ENCODE measurements at places on chromosomes 6 and 20. TPM values are rescaled to one million over a fixed set of nuclear protein-coding genes. Genes with fewer than 3 reads are reported as not detected.

- no peak for DNase-seq
- no peaks in the 10 kb centered on the region for H3K36me3 ChIP-seq
- H3K4me3 ChIP-seq = no peak overlapping the region
- H3K27ac ChIP-seq = no peak overlapping the region
- H3K27me3 ChIP-seq = no peaks in the 10 kb centered on the region
Measured at GRCh38 chr6:100065348-100065747, 71.3 kb upstream of the MCHR2 start.

- no peak overlapping the region for H3K27ac ChIP-seq
- peaks cover 21% of the 10 kb centered on the region for H3K27me3 ChIP-seq
- H3K36me3 ChIP-seq = no peaks in the 10 kb centered on the region
- DNase-seq = peak; percentile 81
Measured at GRCh38 chr20:41738604-41739206, 120.5 kb upstream of the CHD6 start.

- H3K4me3 ChIP-seq = no peak overlapping the region
- no peak overlapping the region for H3K27ac ChIP-seq
- H3K36me3 ChIP-seq = peaks cover 17% of the 10 kb centered on the region
- H3K27me3 ChIP-seq = no peaks in the 10 kb centered on the region
- DNase-seq = no peak
Measured at GRCh38 chr6:21596949-21597682, 3.6 kb downstream of the SOX4 start.

GRCh38 chr6:91166271-91167046 lies 579.6 kb upstream of the MAP3K7 start:
- H3K4me1 ChIP-seq = no peaks in the 10 kb centered on the region
- H3K27ac ChIP-seq = no peak overlapping the region
- no peaks in the 10 kb centered on the region for H3K27me3 ChIP-seq
- H3K36me3 ChIP-seq = no peaks in the 10 kb centered on the region

DNA sequence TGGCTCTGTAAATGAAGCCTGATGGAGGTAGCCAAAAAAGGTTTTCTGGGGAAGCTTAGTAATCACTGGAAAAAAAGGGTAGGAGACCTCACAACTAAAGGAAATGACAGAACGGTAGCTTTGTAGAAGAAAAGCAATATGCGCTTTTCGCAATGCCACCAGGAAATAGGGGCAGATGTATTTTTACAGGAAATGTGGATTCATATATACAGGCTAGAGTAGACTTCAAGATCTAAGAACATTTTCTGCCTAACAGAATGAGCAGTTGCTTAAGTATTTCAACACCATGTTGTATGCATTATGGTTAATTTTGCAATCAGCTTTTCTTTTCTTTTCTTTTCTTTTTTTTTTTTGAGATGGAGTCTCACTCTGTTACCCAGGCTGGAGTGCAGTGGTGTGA lies 219.6 kb downstream of the CD83 start:
- no peak overlapping the region for H3K4me3 ChIP-seq
- no peak overlapping the region for H3K27ac ChIP-seq
- H3K4me1 ChIP-seq = no peaks in the 10 kb centered on the region
- no peaks in the 10 kb centered on the region for H3K27me3 ChIP-seq

HDGFL1 gene
- not detected for total RNA-seq
